NCI-H2029 (cell line): ENCODE measurements at places on chromosomes 7 and 10.

DNA sequence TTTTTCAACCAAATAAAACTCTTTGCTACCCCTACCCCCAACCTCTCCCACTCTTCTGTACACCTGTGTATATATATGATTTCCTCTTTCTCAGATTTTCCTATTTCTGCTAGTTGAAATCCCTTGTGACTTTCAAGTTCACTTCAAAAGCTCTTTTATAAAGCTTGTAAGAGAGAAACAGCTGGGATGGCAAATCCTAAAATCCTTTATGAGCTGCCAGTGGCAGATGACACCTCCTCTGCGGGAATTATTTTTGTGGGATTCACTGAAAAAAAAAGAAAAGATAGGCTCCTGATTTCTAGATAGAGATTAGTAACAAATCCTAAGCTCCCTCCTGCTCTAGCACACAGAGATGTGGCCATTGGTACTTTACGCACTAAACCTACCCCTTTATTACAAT is 92.9 kb downstream of the AHR start:
- no peak for DNase-seq

- no peak for DNase-seq
These were observed 89.2 kb upstream of the CTTNBP2 start for GRCh38 chr7:117962366-117962994.

DNA sequence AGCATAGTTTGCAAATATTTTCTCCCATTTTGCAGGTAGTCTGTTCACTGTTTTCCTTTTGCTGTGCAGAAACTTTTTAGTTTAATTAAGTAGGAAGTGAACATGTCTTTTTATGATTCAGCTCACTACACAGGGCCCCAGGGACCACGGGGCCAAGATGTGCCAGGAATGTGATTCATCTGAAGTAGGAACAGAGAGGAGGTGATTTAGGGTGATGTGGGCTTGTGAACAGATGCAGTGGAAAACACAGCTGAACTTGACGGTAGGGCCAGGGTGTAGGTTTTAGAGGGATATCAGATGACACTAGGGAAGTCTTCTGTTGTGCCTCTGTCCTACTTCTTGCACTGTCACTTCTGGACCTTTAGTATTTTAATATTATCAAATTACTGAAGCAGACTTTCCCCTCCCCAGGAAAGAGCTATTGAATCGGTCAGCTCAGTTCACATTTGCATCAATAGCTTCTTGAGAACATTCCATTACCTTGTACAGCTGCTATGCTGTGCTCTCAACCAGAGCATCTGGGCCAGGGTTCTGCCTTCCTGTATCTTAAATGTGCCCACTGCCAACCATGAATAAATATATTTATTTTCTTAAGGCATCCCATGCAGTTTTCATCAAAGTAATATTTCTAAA is 96.9 kb downstream of the OSBPL3 start:
- no peak for DNase-seq

DNA sequence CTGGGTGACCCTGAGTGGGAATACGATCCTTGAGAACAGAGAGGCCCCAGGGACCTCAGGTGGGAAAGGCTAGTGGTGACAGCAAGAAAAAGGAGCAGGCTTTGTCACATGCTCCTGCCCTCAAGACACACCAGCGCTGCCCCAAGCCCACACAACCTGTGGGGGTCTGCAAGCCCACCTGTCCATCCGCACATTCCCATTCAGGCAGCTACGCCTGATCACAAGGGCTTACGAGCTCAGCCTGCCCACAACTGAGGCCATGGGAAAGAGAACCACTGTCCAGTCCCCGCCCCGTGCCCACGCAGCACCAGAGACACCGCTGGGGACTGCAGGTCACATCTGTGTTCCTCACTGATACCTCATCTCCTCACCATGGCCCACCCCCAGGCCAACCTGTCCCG is 26.7 kb downstream of the EBF3 start:
- DNase-seq, result no peak

- no peak for DNase-seq
These were observed 81.7 kb downstream of the NKX6-2 start for GRCh38 chr10:132704008-132704814.

- no peak for DNase-seq
These were observed 160.6 kb upstream of the ADO start for GRCh38 chr10:62643606-62644587.

DNA sequence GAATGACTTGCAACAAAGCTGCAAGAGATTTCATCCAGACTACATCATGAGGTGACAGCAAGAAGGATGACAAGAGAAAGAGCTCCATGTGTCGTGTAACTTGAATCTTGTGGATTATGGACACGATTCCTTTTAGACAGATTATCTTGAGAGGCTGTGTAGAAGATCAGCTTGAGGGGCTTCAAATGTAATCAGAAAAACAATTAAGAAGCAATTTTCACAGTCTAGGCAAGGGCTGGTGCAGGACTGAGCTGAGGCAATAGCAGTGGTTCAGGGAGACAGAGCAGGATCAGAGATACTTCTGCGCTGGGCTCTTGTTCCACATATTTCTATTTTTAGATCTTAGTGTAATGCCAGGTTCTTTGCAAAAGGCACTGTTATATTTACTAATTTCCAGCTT is 253.0 kb upstream of the COBL start:
- DNase-seq, result no peak

GRCh38 chr7:117666031-117666430 is 186.2 kb downstream of the CFTR start:
- no peak for DNase-seq

DNA sequence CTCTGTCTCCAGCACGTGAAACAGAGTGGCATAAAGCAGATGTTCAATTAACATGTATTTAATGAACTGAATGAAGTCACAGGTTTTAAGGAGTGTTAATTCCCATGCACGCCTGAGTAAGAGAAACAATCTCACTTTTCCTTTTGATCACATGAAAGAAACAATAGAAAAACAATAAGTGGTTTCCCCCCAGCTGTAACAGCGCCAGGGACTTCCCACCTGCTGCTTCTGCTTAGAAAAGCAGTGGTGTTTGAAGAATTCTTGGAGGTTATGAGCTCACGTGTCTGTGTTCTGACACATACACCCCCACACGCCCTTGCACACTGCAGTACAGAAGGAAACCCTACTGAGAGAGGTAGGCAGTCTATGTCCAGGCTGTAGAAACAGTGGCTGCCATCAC is 51.3 kb upstream of the FRMD4A start:
- no peak for DNase-seq

- no peak for DNase-seq
These were observed 17.5 kb downstream of the FAM171A1 start for GRCh38 chr10:15353471-15354017.

DNA sequence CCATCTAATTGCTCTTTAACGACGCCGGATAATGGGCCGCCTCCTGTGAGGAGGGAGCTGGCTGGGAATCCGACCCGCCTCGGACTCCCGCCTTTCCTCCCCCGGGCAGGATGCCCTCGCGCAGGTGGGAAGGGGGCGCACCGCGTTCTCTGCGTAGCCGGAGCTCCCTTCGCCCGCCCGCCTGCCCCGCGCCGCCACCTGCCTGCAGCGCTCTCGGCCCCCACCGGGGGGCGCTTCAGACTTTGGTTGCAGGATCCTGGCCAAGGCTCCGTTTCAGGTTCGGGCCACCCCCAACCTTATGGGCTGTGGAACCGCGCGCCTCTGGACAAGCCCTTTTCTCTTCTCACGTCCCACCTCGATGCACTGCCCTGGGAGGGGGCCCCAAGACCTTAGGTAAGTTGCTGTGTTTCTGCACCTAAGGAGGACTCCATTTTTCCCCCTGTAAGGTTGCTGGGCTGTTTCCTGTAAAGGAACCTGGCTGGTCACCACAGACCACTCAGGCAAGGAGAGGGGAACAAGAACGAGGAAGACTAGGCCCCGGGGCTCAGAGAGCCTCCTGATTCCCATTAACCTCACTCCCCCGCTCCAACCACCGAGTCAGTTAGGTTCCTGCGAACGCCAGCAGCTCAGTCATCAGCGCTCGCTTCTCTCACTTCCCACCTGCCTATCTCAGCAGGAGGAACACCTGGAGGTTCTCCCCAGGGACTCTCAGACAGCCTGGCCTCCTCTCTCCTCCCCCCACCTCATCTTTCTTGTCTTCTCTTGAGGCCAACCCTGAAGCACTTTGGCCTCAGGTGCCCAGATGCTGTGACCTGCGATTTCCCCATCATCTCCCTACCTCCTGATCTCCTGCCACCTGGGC is 11.3 kb upstream of the KAZALD1 start:
- DNase-seq, result no peak

GRCh38 chr10:14658331-14659127 is 116.2 kb downstream of the FAM107B start:
- DNase-seq, result no peak

DNA sequence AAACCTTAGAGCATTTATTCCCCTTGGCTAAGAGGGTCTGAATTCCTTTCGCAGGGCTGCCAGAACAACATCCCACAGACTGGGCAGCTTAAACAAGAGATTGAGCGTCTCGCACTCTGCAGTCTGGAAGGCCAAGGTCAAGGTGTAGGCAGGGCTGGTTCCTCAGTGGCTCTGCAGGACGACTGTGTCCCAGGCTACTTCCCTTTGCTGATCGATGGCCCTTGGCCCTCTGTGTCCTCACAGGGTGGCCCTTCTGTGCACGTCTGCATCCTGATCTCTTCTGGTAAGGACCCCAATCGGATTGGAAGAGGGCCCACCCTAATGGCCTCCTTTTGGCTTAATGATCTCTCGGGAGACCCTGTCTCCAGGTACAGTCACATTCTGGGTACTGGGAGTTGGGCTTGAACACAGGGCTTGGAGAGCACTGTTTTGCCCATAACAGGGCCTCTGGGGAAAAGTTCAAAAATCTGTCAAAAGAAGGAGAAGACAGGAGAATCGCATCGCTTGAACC is 35.1 kb upstream of the DNAJB6 start:
- no peak for DNase-seq

DNA sequence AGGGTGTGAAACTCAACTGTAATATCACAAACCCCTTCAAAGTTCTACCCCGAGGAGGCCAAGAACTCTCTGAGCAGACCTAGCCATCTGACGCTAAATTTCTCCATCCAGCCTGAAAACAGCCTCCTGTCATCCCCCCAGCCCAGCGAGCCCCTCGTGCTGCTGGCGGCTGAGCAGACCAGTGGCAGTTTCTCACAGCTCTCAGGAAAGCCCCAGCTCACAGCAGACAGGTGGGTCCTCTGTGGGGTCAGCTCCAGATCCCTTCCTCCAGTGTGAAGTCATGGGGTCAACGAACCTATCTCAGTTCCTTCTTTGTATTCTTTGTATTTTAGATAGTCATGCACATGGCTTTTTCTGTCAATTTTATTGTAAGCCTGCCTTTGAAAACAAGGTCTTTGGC is 7.8 kb downstream of the GARIN1A start:
- DNase-seq, result no peak
